ENCODE measurements at places on chromosomes 16 and 17.
A peak's percentile ranks its signal among the peaks of the same experiment; 100 is the strongest.

DNA sequence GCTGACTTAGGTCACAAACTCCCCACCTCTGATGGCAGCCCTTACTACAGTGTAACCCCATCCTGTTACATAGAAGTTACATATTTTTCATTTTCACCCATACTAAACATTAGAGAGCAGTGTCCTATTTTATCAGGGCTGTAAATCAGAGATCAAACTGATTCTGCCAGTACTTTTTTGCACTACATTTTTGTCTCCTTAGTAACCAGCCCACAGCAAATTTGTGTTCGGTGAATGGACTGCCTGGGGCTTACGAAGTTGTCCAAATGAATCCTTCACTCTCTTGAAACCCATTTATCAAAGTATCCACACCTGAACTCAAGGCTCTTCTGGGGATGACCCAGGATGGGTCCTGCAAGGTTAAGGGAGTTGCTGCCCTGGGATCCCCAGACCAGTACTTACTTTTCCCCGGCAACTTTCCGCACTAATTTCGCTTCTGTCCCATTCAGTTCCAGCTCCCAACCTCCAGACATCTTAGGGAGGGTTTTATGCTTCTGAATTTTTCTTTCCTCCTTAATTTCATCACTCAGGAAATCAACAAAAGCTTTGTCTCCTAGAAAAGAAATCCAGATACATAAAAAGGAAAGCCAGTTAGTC is 1.1 kb downstream of the C1QBP start:
- DNase-seq: no peak

DNA sequence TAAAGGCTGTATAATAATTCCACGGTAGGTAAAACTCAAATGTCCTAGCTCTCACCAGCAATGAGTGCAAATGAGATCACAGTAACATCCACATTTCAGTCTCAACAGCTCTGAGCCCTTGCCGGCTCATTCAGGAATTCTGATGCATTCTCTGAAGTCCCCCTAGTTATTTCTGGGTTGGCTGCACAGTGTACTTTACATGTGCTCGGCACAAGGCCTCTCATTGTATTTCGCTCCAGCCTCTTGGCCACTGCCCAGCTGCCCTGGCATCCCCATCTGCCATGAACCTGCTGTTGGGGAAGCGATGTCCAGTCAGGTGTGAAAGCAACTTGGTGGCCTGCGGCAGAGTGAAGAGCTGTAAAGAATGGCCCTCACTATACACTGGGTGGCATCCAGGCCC is 14.3 kb downstream of the PRCD start:
- no peak for DNase-seq

- no peak for DNase-seq
Observed at GRCh38 chr16:4803401-4803844, 990 bp upstream of the ROGDI start.

- no peak for DNase-seq
Observed at GRCh38 chr17:64441772-64442540, 7.0 kb upstream of the MILR1 start.

DNA sequence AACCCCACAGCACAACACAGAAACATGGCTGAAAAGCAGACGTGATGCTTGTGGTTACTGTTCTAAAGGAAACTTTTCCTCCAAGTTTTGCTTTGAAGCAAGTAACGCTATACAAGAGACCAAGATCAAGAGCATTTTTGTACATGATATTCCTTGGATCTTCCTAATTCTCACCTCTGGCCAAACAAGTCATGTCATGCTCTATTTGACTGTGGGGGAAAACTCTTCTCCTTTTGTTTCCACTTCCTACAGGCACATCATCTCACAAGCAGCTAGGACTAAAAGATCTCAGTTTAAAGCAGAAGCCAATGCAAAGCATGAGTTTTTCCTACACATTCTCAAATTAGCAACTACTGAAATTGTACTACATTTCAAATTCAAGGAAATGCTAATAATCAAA is 50.7 kb downstream of the CFDP1 start:
- no peak for DNase-seq

GRCh38 chr17:62975206-62975605 is 9.2 kb downstream of the TANC2 start:
- no peak for DNase-seq

DNA sequence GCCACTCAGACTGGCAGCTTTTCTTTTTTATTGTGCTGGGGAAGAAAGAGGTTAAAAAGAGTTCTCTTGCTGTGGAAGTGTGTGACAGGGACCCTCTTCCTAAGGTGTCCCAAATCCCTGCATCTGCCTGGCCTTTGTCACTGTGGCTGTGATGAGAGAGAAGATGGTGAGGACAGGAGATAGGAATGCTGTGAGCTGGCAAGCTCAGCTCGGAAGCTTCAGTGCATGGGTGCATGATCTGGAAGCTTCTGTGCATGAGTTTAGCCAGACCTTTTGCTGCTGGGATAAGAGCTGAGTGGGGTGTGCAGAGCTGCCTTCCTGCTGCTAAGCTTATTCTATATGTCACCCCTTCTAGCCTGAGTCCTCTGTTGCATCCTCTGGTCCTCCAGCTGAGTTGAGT is 103.3 kb upstream of the CACNG3 start:
- no peak for DNase-seq

GRCh38 chr17:72714357-72714966 is 378.0 kb downstream of the SLC39A11 start:
- no peak for DNase-seq

GRCh38 chr16:15653227-15653626 is 3.2 kb downstream of the NDE1 start:
- no peak for DNase-seq

DNA sequence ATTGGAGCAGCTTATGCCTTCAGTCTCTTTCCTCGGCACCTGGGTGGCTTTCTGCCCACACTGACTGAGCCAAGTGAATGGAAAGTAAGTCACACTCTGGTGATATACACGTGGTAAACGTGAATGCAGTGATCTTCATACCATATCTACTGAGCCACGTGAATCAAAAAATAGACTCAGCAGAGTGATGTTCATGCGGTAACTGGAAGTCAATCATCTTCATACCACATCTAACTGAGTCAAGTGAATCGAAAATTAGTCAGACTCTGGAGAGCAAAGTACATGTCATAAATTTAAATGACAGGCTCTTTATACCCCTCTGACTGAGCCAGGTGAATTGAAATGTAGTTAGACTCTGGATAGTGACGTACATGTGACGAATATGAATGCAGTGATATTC is 47.1 kb upstream of the ARL4D start:
- no peak for DNase-seq

DNA sequence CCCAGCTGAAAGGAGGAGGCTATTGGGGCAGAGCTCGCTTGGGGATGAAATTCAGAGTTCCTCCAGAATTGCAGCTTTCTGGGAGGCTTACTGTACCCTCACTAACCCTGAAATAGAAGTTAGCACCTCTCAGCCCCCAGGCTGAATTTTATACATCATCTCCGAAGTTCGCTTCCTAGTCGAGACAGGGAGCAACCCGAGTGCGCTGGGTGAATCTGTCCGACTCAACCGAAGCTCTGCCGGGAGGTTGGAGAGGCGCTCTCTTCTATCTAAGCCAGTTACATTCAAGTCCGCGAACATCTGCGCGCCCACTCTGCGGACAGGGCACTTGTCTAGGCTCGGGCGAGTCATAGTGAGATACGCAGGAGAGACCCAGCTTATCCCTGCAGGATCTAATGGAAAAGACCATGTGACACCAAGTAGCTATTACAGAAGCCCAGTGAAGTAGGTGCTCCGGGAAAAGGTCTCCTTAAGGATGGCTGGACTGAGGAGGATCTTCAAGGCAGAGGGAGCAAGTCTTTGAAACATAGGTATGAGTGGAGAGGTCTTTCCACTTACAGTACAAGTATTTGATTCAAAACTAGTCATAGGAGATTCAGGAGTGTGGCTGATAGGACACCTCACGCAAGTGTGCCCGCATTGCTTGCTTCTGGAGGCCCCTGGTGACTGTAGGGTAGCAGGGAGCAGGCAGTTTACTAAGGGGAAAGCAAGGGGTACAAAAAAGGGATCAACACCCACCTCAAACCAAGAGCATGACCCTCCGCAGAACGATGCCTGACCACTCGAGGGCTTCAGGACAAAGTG is 646 bp upstream of the HES7 start:
- DNase-seq: no peak

GRCh38 chr16:2597560-2597902 is 59.7 kb downstream of the PDPK1 start:
- no peak for DNase-seq

- DNase-seq: no peak
Observed at GRCh38 chr16:1305823-1306222, 3.6 kb upstream of the UBE2I start.

GRCh38 chr17:73549841-73550430 is 94.3 kb downstream of the SDK2 start:
- no peak for DNase-seq

- peak; percentile 9 for DNase-seq
Observed at GRCh38 chr17:55168958-55169687, 95.6 kb upstream of the HLF start.

GRCh38 chr17:50346313-50347116 is 589 bp downstream of the XYLT2 start:
- DNase-seq: peak; percentile 38

- DNase-seq: no peak
Observed at GRCh38 chr16:53770641-53771040, 66.7 kb downstream of the FTO start.

DNA sequence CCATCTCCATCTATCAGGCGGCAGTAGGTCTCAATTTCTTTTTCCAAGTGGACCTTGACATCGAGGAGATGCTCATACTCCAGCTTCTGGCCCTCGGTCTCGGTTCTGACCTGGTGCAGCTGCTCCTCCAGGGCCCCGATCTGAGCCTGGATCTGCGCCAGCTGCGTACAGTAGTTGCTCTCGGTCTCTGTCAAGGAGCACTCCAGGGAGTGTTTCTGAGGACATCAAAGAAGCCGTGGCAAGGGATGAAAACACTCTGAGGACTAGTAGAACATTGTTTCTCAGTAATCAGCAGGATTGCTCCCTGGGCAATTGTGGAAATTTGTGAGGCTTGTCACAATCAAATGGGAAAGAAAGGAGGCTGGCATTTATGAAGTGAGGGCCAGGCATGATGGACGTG is 5.9 kb downstream of the KRT28 start:
- no peak for DNase-seq

DNA sequence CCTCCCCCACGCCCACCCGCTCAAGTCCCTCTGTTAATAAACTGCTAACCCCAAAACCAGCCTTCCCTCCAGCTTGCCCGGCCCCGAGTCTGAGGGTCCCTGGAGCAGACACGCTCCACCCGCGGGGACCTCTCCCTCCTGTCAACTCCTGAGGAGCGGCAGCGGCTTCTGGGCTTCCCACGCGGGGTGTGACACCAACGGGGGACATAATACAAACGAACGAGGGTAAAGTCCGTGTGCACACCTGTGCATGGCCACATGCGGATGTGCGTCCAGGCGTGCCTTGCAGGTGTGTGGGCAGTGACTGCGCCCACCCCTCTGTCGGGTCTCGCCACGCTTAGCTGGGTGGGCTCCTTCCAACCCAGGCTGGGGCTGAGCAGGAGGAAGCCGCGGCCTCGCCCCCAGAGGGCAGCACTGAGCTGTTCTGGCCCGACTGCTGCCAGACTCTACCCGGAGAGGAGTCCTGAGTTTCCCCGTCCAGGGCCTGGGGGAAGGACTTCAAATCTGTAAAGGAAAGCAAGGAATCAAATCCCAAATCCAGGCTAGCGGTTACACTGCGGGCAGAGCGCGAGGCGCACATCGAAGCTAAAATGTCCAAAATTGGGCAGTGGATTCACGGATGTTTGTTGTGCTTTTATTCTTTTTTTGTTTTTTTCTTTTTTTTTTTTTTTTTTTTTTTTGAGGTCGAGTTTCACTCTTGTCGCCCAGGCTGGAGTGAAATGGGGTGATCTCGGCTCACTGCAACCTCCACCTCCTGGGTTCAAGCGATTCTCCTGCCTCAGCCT is 24.2 kb upstream of the KRT17 start:
- peak; percentile 70 for DNase-seq

- DNase-seq: no peak
Observed at GRCh38 chr16:75097941-75098901, 18.4 kb downstream of the LDHD start.

DNA sequence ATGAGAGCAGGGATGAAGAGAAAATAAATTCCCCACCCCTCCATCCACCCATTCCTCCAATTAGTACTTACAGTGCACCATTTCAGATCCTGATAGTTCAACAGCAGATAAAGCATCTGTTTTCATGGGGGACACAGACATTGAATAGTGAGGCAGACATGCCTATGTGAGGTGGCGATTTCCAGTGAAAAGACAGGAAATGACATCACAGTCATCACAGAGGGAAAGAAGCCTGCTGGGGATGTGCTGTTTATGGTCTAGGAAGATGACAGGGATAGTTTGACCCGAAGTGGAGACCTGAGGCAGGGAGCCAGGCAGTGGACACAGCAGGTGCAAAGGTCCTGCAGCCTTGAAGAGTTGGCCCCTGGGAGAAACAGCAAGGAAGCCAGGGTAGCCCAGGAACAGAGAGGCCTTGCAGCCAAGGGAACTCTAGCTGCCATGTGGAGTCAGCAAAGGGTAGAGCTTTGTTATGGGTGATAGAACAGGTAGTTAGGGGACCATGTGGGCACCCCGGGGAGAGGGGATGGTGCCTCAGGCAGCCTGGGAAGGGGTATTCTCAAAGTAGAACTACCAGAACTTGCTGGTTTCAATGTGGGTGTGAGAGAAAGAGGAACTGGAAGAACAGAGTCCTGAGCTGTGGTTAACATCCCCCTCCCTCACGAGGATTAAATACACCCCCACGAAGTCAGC is 256.6 kb downstream of the CPPED1 start:
- DNase-seq: peak; percentile 48

- DNase-seq: no peak
Observed at GRCh38 chr16:58548378-58548777, 33.1 kb downstream of the SETD6 start.

DNA sequence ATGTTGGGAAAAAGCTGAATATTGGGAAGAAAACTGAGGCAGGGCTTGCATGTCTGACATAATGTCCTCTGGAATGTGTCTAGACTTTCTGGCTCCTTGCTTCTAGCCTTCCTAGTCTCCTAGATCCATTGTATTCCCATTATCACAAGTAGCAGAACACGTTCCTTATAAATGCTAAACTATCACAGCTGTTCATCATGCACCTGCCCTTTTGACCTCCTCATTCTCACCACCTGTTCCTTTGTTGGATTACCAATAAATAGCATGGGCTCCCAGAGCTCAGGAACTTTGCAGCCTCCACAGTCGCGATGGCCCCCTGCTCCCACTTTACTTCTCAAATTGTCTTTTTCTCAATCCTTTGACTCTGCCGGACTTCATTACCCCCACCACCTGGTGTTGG is 49.7 kb downstream of the ACSM1 start:
- no peak for DNase-seq

- DNase-seq: no peak
Observed at GRCh38 chr16:68273896-68274295, 9.6 kb downstream of the SLC7A6 start.

DNA sequence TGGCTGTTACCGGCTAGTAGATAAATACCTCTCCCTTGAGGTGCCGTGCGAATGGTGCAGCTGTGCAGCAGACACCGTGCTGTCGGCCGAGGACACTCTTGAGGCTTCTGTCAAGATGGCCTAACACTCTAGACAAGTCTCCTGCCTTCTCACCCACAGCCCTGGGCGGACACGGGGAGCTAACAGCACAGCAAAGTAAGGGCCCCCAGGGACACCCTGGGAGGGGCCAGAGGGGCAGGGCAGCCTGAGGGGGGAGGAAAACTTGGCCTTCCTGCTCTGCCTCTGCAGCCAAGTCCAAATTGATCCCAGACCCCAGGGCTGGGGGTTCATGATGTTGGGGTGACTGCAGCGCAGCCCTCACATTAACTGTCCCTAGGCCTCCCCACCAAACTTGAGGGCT is 210.2 kb downstream of the RPTOR start:
- DNase-seq: no peak
